ENCODE measurements at places on chromosomes 3 and 15.

- no peak for DNase-seq
Measured at GRCh38 chr15:69783211-69783610, 314.5 kb downstream of the TLE3 start.

DNA sequence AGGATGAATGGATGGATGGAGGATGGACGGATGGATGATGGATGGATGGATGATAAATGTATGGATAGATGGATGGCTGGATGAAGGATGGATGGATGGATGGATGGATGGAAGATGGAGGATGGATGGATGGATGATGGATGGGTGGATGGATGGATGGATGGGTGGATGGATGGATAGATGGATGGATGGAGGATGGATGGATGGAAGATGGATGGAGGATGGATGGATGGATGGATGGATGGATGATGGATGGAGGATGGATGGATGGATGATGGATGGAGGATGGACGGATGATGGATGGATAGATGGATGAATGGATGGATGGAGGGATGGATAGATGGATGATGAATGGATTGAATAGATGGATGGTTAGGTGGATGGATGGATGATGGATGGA, 210.6 kb upstream of the IGF1R start:
- no peak for DNase-seq

GRCh38 chr15:33045066-33045810, 149.3 kb downstream of the FMN1 start:
- peak; percentile 62 for DNase-seq

GRCh38 chr15:33242669-33243191, 48.2 kb upstream of the FMN1 start:
- DNase-seq = peak; percentile 96

DNA sequence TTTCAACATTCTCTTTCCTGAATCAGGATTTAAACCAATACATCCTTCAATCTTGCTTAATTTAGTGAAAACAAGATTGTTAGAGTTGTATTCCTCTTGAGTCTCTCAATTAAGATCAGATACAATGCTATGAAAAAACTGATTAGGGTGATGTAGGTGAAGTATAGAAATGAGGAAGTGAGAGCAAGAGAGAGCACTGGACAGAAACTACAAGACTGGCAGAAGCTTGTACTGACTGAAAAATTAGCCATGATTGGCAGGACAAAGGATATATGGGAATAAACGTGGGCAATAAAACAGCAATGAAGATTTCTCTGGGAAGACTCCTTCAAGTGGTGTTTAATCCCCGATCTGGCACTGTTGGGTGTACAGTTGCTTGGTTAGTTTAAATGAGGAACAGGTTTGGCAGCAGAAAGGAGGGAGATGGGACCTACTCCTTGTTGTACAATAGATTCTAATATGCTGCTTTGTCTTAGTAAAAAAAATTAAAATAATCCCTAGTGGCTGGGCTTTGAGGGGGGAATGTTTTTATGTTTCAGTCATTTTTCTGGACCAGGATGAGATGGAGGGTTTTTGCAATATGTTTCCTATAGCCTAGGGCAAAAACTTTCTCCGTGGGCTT, 252.7 kb downstream of the SLC9A9 start:
- no peak for DNase-seq

- peak; percentile 52 for DNase-seq
Measured at GRCh38 chr3:31370681-31371080, 162.0 kb upstream of the STT3B start.

DNA sequence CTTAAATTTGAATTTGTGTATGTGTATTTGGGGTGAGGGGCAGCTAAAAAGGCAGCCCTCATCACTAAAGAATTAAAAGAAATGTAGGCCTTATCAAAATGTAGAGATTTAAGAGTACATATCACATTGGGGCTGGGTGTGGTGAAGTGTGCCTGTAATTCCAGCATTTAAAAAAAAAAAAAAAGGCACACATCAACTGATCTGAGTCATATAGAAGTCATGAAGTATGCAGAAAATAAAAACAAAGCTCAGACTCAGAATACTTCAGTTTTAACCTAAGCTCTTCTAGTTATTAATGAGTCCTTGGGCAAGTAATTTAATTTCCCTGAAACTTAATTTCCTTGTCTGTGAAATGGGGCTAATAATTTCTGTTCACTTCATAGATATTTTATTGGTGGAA, 31.6 kb downstream of the SLC24A1 start:
- peak; percentile 70 for DNase-seq

GRCh38 chr15:82624008-82624407, 23.2 kb downstream of the CPEB1 start:
- no peak for DNase-seq

DNA sequence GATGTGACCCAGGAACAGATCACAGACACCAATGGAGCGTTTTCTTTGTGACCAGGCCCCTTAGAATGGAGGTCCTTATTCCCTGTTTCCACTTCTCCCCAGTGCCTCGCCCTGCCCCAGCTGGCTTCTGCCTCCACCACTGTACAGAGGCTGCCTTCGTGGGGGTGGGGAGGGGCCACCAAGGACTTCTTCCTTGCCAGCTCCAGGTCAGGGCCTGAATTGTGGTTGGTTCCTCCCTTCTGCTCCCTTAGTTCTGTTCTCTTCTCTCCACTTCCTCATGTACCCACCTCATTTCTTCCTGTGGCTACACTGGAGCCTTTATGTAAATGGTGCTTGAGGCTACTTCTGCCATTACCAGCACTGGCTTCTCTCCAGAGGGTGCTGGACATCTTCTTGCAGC, 16.4 kb downstream of the TGM4 start:
- DNase-seq = no peak

DNA sequence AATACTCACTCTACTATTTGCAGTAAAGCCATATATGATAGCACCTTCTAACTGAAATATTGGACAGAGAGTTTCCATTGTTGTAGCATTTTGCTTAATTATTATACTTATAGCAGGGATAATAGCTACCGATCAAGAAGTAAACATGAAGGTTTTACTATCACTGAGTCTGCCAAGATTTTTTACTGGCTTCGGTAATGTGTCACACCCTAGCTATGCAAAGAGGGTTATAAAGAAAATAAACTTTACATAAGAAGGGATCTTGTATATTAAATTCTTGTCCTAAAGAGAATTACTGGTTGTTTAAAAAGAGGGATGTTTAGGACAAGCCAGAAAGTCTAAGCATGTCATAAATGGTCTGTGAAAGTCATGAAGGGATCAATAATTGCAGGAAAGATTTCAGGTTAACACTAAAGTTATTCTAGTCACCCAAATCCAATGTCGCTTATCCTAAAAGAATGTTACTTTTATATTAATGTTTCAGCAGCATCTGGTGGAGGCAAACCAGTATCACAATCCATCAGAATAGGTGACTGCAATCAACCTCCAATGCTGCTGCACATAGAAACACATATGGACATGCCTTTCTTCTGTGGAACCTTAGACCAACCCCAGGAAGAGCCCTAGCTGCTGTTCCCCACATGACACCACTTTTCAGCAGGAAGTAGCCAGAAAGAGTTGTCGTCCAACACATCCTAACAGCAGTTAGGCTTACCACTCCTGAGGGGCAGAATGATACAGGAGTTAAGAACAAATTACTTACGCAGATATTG, 62.7 kb upstream of the GK5 start:
- no peak for DNase-seq

- DNase-seq = no peak
Measured at GRCh38 chr15:89905846-89906378, 6.8 kb downstream of the ARPIN start.

DNA sequence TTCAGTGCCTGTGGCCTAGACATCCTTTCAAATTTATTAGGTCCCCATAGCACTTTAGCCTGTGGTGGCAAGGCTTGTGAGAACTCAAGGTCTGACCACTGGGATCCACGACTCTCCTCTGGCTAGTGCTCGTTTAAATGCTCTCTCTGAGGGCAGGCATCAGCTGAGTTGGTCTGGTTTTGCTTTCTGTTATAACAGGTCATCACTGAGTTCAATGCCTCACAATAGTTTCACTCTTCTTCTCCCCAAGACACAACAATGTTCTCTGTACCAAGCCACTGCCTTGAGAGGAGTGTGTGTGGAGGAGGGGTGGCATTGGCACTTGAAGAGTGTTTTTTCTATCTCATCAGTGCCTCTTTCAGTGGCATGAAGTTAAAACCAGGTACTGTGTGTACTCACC, 7.6 kb downstream of the OR5K4 start:
- no peak for DNase-seq

GRCh38 chr15:38535491-38536200, 29.0 kb downstream of the RASGRP1 start:
- peak; percentile 18 for DNase-seq

DNA sequence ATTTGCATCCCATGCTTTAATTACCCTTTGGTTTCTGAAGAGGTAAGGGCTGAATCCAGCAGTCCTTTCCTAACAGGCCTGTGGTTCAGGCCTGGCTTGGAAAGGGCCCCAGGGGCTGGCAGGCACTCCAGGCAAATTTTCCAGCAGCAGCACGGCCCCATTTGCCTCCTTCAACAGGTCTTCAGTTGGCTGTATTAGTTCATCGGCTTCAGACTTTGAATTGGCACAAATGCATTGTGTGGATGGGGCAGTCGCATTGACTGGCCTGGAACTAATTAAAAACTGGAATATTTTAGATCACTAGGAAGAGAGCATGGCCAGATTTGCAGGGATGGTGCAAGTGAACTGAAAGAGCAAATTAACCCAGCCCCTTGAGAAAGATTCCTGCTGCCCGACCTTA, 207.8 kb upstream of the MCTP2 start:
- no peak for DNase-seq

GRCh38 chr3:118675305-118675704, 359.3 kb downstream of the IGSF11 start:
- no peak for DNase-seq

GRCh38 chr3:30140356-30141075, 465.9 kb upstream of the TGFBR2 start:
- no peak for DNase-seq
